ENCODE measurements at places on chromosomes 6 and 20.

DNA sequence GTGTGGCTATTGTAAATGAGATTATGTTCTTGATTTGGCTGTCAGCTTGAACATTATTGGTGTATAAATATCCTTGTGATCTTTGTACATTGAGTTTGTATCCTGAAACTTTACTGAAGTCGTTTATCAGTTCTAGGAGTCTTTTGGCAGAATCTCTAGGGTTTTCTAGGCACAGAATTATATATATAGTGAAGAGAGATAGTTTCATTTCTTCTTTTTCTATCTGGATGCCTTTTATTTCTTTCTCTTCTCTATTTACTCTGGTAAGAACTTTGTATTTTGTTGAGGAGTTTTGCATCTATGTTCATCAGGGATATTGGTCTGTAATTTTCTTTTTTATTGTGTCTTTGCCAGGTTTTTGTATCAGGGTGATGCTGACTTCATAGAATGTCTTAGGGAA lies 589.2 kb upstream of the MAN1A1 start:
- DNase-seq = no peak

DNA sequence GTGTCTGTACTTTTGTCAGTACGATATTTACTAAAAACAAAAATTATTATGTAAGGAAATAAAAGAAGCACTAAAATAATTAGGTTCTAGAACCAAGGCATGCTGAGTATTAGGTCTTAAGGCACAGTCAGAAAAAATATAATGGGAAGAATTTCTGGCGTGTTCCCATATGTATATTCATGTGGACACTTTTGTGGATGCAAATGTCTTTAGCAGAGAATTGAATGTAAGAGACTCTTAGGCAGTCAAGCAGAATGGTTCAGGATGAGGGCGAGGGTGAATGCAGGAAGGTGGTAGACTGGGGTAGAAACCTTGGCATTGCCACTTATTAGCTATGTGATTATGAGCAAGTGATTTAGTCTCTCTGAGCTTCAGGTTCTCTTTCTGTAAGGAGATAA lies 71.5 kb downstream of the SASH1 start:
- no peak for DNase-seq

DNA sequence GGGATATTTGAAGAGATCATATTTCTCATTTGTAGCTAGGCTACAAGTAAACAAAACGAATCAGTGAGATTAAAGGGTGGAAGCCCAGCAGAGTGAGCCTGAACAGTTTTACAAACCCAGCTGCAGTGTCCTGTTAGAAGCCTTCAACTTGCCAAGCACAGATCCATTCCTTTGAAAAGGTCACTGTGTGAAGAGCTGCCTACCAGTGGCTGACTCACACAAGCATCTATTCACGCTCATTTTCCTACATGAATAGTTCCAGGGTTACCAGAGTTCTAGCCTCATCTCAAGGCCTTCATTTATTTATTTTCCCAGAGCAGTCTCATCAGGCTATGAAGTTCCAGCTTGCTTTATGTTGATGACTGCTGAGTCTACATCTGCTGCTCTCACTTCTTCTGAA lies 25.7 kb upstream of the MLIP start:
- no peak for DNase-seq

- no peak for DNase-seq
These were observed 132.3 kb downstream of the PFDN4 start for GRCh38 chr20:54340206-54340605.

GRCh38 chr20:19926591-19926990 lies 90.6 kb upstream of the NAA20 start:
- no peak for DNase-seq

GRCh38 chr6:138188278-138188941 lies 26.7 kb downstream of the ARFGEF3 start:
- DNase-seq = no peak

GRCh38 chr6:121884091-121884490 lies 448.6 kb downstream of the GJA1 start:
- no peak for DNase-seq

Data from kidney glomerular epithelial cell (primary cell).